Activated naive CD8-positive, alpha-beta T cell treated with anti-CD3 and anti-CD28 coated beads, Interleukin-2, amount 10 ng/mL, durations not matched to agents 7 days and 5 days (primary cell): ENCODE measurements at places on chromosomes 2 and 18.

DNA sequence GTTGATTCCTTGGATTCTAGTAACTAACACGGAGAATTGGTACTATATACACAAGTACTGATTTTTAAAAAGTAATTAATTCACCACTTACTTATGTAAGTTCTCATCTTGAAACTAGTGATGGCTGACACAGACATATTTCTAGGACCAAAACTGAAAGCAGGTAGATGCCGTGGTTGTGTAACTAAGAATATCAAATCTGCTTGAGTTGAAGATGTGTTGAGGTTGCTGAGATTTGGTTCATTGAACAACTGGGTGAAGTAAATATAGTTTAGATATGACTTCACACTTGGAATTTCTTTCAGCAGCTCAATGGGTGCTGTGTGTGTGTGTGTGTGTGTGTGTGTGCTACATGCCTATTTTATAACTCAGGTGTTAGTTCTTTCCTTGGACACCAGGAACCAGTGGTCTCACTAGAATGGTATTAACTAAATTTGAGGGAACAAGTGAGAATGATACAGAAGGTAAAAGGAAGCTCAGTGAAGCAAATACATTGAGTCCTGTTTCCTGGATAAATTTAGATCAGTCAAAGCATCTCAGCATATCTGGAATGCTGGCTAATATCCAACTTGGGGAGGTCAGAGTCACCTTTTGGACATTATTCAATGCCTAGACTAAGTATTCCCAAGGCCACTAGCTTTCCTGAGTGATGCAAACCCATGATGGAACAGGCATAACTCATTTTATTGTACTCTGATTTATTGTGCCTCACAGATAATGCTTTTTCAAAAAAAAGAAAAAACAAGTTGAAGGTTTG lies 110.7 kb upstream of the ZEB2 start:
- no peak for DNase-seq

- DNase-seq = no peak
Observed at GRCh38 chr2:71876542-71877451, 270.9 kb downstream of the CYP26B1 start.

GRCh38 chr2:229438430-229439159 lies 167.5 kb upstream of the PID1 start:
- no peak for DNase-seq

DNA sequence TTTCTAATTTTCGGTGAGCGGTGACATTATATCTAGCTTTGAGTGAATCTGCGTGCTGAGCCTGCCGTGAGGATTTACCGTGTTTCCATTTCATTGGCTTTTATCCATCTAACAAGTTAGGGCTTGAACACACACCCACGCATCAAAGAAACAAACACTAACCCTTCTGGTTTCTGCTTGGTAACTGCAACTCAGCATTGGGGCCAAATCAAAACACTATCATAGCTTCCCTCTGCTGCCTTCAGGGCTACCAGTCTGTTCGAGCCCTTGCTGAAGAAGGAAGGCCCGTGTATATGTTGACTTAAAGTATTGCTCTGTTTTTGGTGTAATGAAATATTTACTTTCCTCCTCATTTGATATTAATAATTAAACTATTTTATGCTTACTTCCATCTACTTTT lies 227.2 kb downstream of the PHLPP1 start:
- DNase-seq = no peak

GRCh38 chr2:100821255-100821910 lies 1.4 kb downstream of the NPAS2 start:
- DNase-seq = no peak

DNA sequence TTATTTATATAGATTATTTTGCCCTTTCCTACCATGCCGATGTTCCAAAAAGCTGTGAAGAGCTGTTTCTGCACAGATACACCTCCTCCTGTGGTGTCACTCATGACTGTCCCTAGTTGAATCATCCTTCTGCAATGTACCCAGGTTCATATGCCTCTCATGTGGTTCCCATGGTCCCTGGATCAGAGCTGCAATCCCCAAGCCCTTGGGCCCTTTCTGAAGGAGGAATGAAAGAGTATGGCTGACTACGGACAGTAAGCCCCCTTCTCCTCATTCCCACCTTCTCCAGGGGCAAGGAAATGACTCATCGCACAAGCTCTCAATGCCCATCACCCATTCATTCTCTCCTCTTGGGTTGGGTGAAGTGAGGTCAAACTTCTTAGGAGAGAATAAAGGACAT lies 63.9 kb upstream of the ACVR1 start:
- no peak for DNase-seq

DNA sequence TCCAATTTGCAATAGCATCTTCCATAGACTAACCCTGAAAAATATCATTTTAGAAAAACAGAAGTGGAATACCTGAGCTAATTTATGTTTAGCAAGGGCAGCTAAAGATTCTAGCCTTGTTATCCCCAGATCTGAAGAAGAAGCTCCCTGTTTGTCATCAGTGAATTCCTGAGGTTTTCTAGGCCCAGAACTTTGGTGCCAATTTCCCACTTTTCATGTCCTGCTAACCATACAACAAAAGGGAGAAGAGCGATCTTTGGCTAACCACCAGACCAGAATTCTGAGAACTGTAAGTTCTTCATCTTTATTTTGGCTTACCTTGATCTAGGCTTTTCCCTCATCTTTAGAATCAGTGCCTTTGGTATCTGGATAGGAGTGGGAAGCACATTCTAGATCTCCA lies 51.3 kb upstream of the RASGRP3 start:
- DNase-seq = no peak

DNA sequence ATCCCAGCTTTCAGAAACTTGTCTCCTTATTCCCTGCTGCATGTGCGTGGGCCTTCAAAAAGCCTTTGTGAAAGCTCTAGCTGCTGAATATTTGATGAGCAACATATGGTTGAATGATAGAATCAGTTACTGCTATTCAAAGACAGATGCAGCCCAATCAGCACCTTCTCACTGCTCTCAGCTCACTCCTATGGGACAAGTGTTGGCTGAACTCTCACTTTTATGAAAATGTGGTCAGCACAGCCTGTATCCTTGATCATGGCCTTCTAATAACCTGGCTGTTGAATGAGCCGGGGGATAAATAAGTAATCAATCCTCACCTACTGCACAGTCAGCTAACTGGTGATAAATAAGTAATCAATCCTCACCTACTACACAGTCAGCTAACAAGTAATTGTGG lies 103.2 kb downstream of the PIEZO2 start:
- no peak for DNase-seq

GRCh38 chr2:62461707-62462106 lies 44.3 kb downstream of the TMEM17 start:
- DNase-seq = no peak

DNA sequence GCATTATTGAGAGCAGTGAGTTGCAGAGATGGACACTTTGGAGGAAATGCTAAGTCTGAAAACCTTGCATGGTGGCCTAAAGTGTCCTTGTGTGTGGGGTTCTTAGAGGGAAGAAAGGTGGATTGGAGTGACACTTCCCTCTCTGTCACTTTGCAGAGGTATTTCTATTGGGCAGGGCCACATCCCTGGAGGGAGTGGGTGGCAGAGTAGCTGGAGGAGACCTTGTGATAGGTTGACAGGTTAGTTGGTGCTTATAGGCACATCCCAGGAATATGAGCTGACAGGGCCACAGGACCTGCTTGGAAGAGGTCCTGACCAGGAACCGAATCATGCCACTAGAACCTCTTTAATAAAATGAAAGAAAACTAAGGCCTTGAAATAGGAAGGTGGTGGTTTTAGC lies 972 bp upstream of the IGFBP5 start:
- no peak for DNase-seq

DNA sequence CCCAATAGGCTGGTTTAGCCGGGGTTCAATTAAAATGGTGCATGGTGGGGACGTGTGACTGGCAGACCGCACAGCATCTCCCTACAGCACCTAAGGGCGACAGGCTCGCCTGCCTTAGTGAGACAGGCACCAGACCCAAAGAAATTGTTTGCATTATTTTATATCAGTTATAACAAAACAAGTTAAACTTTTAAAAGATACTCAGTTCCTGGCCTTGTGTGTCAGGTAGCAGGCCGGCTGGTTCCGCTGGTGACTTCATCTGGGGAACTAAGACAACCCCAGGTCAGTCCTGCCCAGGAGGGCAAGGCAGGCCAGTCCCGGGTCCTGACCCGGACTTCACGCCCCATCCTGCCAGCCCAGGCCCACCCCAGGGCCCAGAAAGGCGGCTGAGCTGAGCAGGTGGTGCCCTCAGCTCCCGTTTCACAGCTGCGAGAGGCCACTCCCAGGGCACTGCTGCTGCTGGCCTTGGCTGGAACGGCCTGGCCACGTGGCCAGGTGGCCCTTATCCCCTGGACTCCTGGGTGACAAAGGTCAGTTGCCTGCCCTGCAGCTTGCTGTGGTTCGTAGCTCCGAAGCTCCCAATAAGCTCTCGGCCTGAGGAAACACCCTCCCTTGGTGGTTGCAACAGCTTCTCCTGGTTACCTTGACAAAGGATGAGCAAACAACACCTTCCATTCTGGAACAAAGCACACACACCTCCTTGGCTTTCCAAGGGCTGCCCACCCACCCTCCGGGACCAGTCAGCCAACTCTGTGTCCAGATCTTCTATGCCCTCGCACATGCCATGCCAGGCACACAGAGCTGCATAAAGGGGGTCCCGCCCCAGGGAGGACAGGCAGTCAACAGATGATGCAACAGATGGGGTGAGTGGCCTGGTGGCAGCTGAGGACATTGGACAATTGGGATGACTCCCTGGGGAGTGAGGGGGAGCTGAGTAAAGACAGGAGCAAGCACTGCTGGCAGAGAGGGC lies 11.3 kb upstream of the AGXT start:
- DNase-seq = no peak

DNA sequence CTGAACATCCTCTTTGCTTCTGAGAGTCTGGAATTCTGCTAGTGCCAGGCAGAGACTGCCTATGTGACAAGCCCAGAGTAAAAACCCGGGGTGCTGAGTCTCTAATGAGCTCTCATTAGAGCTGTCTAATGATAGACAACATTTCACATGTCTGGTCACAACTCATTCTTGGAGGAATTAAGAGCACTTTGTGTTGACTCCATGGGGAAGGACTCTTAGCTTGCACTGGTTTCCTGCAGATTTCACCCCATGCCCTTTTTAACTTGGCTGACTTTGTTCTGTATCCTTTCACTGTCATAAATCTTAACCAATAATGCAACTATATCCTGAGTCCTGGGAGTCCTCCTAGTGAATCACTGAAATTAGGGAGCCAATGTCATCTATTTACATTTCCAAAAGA lies 33.5 kb downstream of the FBXO15 start:
- DNase-seq = no peak

GRCh38 chr2:121746071-121746578 lies 9.3 kb upstream of the TSN start:
- DNase-seq = no peak
